ENCODE measurements at places on chromosomes 16 and 17.
A peak's percentile ranks its signal among the peaks of the same experiment; 100 is the strongest.

DNA sequence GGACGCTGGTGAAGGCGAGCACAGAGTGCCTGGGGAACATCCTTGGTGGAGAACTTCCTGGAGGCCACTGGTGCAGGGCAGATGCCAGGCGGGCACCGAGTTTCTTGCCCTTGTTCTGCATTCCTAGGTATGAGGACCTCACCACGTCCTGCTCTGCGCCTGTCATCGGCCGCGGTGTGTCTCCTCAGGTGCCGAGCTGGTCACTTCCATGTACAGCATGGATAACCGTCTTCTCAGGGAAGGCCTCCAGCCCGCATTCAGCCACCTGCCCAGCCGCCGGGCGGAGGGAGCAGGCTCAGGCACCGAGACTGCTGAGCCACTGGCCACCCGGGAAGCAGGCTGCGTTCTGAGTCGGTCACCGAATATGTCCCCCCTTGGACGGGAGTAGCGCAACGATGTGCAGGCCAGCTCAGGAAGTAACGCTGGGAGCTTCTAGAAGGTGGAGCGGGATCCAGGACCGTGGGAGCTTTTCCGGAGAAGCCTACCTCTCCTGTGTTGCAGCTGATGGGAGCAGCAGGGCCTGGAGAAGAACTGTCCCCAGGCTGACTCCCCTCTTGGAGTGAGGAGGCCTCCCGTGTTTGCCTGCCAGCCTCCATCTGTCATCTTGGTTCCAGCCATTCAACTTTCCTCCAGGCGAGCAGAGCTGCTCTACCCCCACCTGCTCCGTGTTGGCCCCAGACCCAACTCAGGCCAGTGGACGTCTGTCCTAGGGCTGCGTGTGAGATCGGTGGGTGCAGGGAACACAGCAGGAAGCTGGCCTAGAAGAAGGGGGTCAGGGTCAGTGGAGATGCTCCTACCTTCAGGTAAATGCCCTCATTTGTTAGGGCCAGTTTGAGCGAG is 2.1 kb upstream of the BAIAP2 start:
- no peak for DNase-seq

- DNase-seq, result no peak
Measured at GRCh38 chr17:47686276-47686635, 7.7 kb upstream of the TBKBP1 start.

DNA sequence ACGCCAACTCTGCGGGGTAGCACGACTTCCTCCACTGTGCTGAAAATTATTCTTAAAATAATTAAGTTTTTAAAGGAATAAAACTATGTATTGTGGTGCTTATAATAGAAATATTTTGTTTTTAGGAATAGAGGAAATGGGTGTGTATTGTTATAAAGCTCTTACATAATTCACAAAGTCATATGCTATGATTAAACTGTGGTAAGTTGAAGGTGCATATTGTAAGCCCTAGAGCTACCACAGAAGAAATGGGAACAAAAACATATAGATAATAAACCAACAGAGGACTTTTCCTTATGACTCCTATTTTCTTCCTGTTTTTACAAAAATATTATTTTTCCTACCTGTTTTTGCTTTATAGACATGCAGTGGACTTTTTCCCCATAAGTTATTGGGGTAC is 4.3 kb upstream of the SLFN11 start:
- DNase-seq, result no peak

DNA sequence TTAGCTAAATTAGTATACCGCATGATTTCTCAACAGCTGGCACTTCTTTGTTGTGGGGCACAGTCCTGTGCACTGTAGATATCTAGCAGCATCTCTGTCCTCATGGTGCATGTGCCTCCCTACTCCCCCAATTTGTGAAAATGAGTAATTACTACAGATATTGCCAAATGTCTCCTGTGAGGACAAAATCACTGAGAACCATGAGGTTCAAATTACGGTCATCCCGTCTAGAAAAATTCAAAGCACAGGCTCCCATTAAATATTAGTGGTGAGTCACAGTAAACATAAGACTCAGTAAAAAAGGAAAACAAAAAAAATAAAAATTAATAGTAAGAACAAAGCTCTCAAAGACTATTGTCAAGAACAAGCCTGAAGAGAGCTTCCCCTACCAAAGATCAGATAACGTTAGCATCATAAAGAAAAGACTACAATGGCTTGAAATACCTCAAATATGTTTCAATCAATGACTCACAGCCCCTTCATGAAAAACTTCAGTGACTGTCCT is 57.8 kb downstream of the STH start:
- peak; percentile 41 for DNase-seq

DNA sequence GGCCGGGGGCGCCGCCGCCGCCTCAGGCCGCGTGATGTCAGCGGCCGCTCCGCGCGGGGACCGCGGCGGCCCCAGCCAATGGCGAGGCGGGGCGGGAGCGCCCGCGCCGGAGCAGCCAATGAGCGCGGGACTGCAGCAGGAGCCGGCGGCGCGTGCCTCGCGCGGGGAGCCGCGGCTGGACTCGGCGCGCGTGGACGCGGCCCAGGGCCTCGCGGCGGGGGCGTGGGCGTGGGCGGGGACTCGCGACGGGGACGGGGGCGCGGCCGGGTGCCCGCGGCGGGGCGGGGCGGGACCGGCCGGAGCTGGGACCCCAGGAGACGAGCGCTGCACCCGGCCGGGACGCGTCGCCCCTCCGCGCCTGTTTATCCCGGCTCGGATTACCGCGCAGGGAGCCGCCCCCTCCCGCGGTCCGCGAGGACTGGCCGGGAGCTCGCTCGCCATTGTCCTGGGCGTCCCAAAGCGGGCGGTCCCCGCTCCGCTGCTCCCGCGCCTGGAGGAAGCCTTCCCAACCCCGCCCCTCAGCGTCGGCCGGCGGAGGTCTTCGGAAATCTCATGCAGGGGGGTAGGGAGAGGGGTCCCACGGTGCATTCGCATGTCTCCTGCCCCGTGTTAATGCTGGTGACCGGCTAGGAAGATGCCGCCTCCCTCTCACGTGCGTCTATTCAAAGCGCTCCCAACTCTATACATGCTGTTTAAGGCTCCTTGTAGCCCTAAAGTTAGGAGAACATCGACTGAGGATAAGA is at the start of gene RNF157:
Gene RNF157, minus strand, starts transcription at position 33 of the 743 bp plus-strand sequence. CDS start 253 bp downstream, outside the sequence.
- peak; percentile 71 for DNase-seq

DNA sequence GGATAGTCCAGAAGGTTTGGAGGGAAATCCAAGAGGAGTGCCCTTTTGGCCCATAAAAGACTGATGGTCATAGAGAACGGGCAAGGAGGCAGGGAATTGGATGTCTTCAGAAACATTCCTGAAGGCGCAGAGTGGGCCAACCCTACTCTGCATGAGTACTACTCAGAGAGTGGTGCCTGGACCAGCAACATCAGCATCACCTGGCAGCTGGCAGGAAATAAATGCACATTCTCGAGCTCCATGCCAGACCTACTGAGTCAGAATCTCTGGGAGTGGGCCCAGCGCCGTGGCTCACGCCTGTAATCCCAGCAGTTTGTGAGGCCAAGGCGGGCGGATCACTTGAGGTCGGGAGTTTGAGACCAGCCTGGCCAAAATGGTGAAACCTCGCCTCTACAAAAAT is 27.1 kb upstream of the SLC39A11 start:
- no peak for DNase-seq

GRCh38 chr16:84879569-84880487 is 60.0 kb downstream of the CRISPLD2 start:
- DNase-seq, result no peak

GRCh38 chr16:3623642-3624041 is 12.2 kb upstream of the SLX4 start:
- no peak for DNase-seq

DNA sequence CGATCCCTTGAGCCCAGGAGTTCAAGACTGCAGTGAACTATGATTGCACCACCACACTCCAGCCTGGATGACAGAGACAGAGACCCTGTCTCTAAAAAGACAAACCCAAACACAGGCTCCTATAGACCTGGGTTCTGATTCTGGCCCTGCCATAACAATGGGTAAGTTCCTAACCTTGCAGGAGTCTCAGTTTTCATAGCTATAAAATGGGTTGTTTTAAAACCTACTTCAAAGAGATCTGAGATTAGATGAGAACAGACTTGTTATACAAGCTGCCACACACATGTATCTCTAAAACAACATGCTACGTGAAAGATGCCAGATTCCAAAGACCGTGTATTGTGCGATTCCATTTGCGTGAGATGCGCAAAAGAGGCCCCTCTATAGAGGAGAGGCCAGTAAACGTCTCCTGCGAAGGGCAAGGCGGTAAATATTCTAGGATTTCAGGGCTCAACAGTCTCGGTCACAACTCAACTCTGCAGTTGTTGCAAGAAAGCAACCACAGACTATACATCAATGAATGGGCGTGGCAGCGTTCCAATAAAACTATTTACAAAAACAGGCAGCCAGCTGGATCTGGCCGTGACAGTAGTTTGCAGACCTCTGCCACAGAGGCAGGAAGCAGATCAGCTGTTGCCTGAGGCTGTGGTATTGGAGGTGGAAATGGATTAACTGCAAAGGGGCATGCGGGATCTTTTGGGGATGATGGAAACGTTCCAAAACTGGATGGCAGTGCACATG is 5.9 kb downstream of the CORO7 start:
- no peak for DNase-seq

DNA sequence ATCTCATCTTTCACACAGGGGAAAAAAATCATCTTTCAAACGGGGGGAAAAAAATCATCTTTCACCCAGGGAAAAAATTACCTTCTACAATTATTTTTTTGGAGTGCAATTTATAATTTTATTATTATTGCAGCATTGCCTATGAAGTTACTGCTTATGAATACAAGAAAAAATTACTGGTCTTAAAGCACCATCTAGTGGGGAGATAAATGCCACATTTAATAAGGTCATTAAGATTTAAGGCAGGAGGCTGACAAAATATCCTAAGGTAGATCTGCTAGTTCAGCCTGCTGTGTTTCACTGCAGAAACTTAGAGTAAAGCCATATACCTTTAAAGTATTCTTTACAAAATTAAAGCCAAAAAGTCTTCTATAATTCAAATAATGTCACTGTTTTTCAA is 13.7 kb downstream of the SHCBP1 start:
- DNase-seq, result peak; percentile 30

DNA sequence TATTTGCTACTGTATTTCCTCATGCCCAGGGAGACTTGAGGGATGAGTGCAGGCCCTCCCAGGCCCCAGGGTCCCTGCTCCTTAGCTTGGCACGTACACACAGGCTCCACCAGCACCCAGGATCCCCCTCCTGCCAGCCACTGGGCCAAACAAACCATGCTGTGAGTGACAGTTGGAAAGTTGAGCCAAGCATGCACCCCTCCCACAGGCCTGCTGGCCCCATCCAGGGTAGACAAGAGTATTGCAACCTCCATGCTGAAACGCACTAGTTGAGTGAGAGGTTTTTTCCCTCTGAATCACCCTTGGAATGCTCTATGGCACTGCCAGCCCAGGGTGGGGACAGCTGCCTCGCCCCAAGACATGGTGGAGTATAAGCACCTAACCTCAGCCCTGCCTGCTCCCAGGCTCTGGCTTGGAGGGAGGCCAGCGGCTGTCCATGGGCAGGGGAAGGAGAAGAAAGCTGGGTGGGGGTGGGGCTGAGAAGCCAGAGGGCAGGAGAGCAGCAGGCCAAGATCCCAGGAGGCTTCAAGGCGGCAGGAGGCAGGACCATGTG is 49.6 kb downstream of the PITPNM3 start:
- no peak for DNase-seq

GRCh38 chr16:73172241-73172972 is 124.5 kb upstream of the ZFHX3 start:
- DNase-seq, result no peak

- DNase-seq, result no peak
Measured at GRCh38 chr17:13520899-13521572, 80.7 kb downstream of the HS3ST3A1 start.

- DNase-seq, result no peak
Measured at GRCh38 chr17:178292-179065, 3.0 kb downstream of the DOC2B start.

DNA sequence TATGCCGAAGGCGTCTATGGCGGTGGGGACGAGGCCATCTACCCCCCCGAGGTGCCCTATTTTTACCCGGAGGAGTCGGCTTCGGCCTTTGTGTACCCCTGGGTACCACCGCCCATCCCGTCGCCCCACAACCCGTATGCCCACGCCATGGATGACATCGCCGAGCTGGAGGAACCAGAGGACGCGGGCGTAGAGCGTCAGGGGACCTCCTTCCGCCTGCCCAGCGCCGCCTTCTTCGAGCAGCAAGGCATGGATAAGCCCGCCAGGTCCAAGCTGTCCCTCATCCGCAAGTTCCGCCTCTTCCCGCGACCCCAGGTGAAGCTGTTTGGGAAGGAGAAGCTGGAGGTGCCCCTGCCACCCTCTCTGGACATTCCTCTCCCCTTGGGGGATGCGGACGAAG is 11.4 kb downstream of the MYO15A start:
- no peak for DNase-seq

All from activated CD4-positive, alpha-beta T cell treated with anti-CD3 and anti-CD28 coated beads, Interleukin-2, Interleukin-6, amounts not matched to agents 100 ng/mL and 50 ng/mL, durations not matched to agents 16 hours and 8 hours (primary cell).